Activated CD4-positive, alpha-beta memory T cell treated with anti-CD3 and anti-CD28 coated beads for 36 hours (primary cell): ENCODE measurements at places on chromosomes 5 and 9.

- DNase-seq = no peak
Observed at GRCh38 chr9:90854637-90855175, 53.1 kb downstream of the SYK start.

DNA sequence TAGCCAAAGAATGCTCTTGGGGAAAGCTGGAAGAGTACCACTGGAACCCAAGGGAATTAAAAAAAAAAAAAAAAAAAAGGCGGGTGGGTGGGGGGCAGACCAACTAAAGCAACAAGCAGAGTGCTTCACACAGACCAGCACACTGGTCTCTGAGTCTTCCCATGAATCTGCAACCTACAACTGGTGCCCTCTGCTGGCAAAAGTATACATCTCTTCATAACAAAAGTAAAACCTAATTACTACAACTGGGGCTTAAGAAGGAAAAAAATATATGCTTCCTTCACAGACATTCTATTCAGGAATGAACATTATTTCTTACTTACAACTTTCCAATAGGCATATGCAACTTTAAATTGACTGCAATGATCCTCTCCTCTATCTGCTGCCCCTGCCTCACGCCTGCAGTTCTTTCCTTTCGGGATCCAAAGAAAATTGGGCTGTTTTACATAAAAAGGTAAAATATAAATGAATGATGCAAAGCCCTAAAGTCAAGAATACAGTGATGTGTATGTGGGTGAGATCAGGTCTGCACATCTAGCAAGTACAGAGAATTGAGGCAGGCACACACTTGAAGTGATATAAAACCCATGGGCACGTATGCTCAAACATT is 7.2 kb upstream of the KLHL3 start:
- peak; percentile 57 for DNase-seq

- DNase-seq = no peak
Observed at GRCh38 chr5:127216143-127216542, 74.5 kb upstream of the MEGF10 start.

GRCh38 chr5:1011226-1011631 is 2.6 kb downstream of the NKD2 start:
- DNase-seq = peak; percentile 65

GRCh38 chr5:118144540-118144939 is 843.8 kb downstream of the DTWD2 start:
- DNase-seq = no peak
